ENCODE measurements at places on chromosomes 13 and 19. TPM values are rescaled to one million over a fixed set of nuclear protein-coding genes. Genes with fewer than 3 reads are reported as not detected.

Gene BRSK1
- 0.07 TPM for total RNA-seq

Gene KIR3DL1
- total RNA-seq, result not detected

Gene F2RL3
- total RNA-seq, result 0.71 TPM

Gene ZNF536
- total RNA-seq, result not detected

Gene GIPC3
- 0.53 TPM for total RNA-seq

Gene MADCAM1
- total RNA-seq, result 0.07 TPM

Gene CEACAM1
- 0.46 TPM for total RNA-seq

Gene IRGC
- not detected for total RNA-seq

Gene GNA15
- 0.07 TPM for total RNA-seq

Gene ADM5
- total RNA-seq, result 0.40 TPM

Gene NTN5
- not detected for total RNA-seq

Gene SIAH3
- not detected for total RNA-seq

Gene FFAR1
- total RNA-seq, result not detected

Gene CPB2
- not detected for total RNA-seq

Gene NPAS1
- total RNA-seq, result not detected

All from pulmonary artery endothelial cell (primary cell).